ENCODE measurements at places on chromosomes 2 and 18.

GRCh38 chr2:127695491-127696472 lies 5.5 kb upstream of the SFT2D3 start:
- peak; percentile 32 for DNase-seq

DNA sequence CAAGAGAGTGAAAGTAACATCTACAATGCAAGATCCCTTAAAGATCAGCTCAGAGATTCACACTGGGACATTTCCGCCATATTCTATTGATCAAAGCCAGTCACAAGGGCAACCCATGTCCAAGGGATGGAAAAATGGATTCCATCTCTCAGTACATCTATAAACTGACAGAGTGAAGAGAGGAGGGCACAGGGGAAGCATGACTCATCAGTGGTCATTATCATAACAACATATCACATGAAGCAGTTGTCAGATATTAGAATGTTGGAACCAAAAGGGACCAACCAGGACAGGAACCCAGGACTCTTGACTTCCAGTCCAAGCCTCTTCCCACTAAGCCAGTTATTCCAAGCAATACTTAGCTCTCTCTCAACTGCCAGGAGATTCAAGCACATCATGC lies 54.9 kb upstream of the IGFBP2 start:
- no peak for DNase-seq

DNA sequence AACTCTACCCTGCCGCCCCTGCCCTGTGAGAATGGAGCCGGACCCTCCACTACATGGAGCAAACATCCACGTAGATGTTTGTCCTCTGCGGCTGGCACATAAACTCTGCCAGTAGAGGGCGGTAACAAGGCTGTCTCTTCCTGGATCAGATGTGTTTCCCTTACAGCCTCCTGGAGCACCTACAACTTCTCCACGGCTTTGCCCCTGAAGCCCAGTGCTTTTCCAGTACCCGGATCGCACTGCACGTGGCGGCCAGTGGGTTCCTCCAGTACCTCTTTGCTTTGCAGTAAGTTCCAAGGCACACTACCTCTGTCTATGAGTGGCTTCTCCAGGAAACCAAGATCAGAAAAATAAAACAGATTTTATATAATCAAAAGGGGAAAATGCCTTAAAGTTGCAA lies 651.3 kb downstream of the DCDC2C start:
- DNase-seq, result no peak

- DNase-seq, result no peak
Observed at GRCh38 chr2:175064797-175065196, 59.6 kb upstream of the CHN1 start.

GRCh38 chr18:6949800-6950586 lies 167.6 kb downstream of the LAMA1 start:
- DNase-seq, result no peak

GRCh38 chr2:8251291-8251690 lies 430.6 kb upstream of the ID2 start:
- no peak for DNase-seq

DNA sequence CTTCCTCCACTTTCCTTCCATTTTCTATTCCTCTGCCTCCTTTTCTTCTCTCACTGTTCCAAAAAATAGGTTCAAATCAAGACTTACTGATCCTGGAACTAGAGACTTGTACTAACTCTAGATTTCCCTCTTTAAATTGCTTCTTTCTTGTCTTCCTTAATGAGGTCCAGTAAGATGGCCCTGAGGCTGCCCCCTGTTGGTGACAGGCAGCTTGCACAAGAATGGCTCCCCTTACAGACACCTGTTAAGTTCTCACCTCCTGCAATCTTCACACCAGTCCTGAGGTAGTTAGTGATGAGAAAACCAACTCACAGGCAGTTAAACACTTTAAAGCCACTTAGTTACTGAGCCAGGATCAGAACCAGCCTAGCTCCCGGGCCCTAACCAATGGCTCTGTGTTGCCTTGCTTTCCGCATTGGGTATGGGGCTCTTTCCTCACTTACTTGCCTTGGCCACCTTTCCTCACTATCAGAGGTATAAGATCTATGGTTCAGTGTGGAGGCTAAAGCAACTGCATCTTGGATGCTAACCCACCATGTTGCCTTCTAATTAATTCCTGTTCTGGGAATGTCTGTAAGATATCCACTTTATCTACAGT lies 130.6 kb downstream of the AKAIN1 start:
- DNase-seq, result peak; percentile 35

DNA sequence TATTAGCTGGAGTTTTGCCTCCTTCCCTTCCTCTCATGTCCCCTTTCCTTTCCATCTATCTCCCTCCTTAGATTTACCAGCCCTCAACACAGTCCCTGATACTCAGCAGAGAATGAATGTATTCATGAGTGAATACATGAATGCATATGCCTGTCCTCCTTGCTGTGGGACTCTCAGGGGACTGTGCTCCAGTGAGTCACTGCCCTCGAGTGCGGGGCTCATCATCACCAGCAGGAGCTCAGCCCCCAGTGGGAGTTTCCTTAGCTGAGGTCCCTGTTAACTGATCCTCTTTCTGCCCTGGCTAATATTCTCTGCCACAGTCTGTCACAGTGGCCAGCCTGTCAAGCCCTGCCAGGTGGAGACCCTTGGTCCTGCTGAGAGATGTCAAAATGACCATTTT lies 104.9 kb upstream of the LHCGR start:
- DNase-seq, result no peak

- DNase-seq, result no peak
Observed at GRCh38 chr2:42933824-42934254, 141.5 kb upstream of the HAAO start.

DNA sequence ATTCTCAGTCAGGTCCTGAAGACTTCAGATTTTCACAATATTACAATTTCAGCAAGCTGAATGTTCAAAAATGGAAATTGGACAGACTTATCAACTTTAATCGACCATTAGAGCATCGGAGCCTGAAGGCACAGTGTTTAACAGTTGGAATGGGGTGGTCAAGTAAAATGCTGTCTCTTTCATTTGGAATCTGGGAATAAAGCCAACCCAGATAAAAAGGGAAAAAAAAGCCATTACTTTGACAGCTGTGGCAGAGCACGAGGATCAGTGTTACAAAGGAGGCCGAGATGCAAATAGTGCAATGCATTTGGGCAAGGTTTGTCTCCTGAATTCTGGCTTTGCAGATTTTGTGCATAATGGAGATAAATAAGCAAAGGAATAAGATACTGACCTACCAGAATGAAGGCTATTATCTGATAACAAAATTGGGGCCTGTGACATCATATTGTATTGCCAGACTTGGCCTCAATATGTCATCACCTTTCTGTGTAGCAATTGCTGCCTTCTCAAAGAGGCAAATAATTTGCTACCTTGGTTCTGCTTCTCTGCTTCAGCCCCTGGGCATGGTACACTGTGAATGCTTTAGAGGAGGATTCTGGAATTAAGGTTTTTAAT lies 277.5 kb upstream of the KLHL29 start:
- no peak for DNase-seq

DNA sequence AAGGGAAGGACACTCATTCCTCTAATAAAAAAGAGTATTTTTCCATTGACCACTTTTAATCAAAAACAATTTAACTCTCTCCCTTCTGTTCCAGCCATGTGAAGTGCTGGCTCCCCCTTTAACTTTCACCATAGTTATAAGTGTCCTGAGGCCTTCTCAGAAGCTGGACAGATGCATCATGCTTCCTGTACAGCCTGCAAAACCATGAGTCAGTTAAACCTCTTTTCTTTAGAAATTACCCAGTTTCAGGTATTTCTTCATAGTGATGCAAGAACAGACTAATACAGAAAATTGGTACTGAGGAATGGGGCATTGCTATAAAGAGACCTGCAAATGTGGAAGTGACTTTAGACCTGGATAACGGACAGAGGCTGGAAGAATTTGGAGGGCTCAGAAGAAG lies 643.6 kb upstream of the DDX18 start:
- DNase-seq, result no peak

DNA sequence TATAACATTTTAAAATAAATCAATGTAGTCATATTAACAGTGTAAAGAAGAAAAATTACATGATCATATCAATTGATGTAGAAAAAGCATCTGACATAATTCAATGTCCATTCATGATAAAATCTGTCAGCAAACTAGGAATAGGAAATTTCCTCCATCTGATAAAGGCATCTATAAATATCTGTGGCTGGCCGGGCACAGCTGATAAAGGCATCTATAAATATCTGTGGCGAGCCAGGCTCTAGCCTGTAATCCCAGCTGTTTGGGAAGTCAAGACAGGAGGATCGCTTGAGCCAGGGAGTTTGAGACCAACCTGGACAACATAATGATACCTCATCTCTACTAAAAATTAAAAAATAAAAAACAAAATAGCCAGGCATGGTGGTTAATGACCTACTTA lies 18.1 kb upstream of the RANBP2 start:
- DNase-seq, result no peak

Data from activated T-cell treated with anti-CD3 and anti-CD28 coated beads, Interleukin-2, amount 50 U/mL, for 48 hours (primary cell).